ENCODE measurements at places on chromosomes 12 and 14. TPM values are rescaled to one million over a fixed set of nuclear protein-coding genes. Genes with fewer than 3 reads are reported as not detected.

GRCh38 chr14:64942531-64943111 lies at the start of gene GPX2:
GPX2 (minus strand) TSS chr14:64942745; CDS start chr14:64942726, 19 bp downstream.
- DNase-seq = no peak

- DNase-seq = peak; percentile 43
Observed at GRCh38 chr12:120439646-120440247, 1.8 kb downstream of the COX6A1 start.

DNA sequence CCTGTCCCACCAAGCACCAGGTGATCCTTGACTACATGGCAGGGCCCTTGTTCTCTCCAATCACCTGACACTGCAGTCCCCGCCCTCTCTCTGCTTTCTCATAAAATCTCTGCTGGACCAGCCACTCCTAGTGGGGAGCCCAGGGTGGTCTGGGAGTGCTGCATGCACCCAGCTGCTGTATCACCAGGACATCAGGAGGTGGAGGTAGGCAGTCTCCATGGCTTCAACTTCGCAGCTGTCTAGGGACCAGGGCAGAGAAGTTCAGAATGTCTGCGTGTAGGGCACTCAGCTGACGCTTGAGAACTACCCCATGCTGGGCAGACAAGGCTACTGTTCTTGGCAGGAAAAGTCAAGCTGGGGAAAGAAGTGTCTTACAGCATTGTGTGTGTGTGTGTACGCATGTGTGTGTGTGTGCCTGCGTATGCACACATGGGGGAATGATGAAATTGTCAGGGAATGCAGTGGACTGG lies 2.6 kb downstream of the WSCD2 start:
- DNase-seq = no peak

Gene PCED1B
- 4.2 TPM for polyA plus RNA-seq

GRCh38 chr12:100268835-100269564 lies 2.0 kb downstream of the SCYL2 start:
- peak; percentile 1 for DNase-seq

DNA sequence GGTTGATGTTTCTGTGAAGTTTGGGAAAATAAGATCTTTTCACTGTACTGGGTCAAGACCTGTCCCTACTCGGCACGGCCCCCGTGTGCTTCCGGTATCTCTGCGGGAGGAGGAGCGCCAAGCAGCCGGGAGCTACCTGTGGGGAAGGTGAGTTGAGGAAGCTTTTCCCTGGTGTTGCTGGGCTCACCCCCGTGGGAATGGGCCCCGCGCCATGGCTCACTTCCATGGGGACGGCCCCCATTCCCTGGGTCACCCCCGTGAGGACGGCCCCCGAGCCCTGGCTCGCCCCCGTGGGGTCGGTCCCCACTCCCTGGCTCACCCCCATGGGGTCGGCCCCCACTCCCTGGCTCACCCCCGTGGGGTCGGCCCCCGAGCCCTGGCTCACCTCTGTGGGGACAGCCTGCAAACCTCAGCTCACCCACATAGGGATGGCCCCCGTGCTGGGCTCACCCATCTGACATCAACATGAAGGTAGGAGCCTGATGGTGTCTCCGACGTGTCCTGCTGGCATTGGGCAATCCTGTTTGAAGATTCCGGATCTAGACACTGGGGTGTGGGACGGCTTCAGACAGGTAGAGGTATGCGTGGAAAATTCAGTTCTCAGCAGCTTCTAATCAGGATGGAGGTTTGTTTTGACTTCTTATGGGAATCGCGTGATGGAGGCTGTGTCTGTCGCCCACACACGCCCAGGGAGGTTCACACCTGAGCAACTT lies 9.1 kb downstream of the LRCOL1 start:
- no peak for DNase-seq

DNA sequence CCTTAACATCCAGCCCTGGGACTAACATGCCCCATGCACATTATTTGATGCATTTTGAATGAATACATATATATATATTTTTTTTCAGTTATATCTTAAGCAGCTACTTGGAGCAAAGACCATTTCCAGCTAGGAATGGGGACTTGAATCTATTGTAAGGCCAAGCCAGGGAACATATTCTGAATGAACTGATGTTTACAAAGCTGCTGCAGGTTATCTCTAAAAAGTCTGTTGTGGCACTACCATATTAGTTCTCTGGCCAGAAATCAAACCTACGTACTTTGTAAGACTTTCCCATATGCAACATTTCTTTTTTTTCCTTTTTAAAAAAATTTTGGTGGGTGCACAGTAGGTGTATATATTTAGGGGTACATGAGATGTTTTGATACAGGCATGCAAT lies 43.4 kb downstream of the PELI2 start:
- DNase-seq = no peak

GRCh38 chr14:57847096-57847495 lies 18.8 kb downstream of the SLC35F4 start:
- DNase-seq = no peak

Data from left kidney (tissue), 8 donors.